Activated CD4-positive, alpha-beta memory T cell treated with anti-CD3 and anti-CD28 coated beads, Interleukin-2, amount 10 ng/mL, durations not matched to agents 7 days and 5 days (primary cell): ENCODE measurements at places on chromosomes 12 and 14. TPM values are rescaled to one million over a fixed set of nuclear protein-coding genes. Genes with fewer than 3 reads are reported as not detected.

The PKP2 gene
- not detected for total RNA-seq

The GALNT6 gene
- 18.6 TPM for total RNA-seq

The GPR84 gene
- total RNA-seq: 0.18 TPM

The MYF6 gene
- not detected for total RNA-seq

The PRPF39 gene
- total RNA-seq: 42.7 TPM

The B4GALNT3 gene
- total RNA-seq: 0.88 TPM

The CYP27B1 gene
- 3.3 TPM for total RNA-seq

The PRIMA1 gene
- not detected for total RNA-seq

The HCAR2 gene
- total RNA-seq: not detected

The PEBP1 gene
- total RNA-seq: 75.5 TPM

The OR6C3 gene
- not detected for total RNA-seq

The CFAP54 gene
- 0.75 TPM for total RNA-seq

The PPP1R1A gene
- not detected for total RNA-seq

The METTL1 gene
- total RNA-seq: 12.5 TPM

DNA sequence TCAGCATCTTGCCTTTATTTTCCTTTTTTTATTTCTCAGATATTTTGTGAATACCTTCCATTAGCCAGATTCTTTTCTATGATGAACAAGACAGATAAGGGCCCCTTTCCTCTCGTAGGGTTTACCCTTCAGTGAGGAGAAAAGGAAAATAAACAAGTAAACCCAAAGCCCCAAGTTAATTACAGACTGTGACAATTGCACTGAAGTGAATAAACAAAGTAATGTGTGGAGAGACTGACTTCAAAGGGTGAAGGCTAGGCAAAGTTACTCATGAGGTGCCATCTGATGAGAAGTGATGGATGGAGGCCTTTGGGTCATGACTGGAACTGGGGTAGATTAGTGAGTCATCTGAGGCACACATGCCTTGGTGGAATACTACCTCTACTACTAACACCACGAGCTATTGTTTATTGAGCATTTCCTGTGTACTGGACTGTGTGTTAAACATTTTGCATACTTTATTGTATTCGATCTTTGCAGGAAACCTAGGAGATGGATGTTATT lies 143.4 kb upstream of the PRICKLE1 start:
- H3K4me1 ChIP-seq: no peaks in the 10 kb centered on the region
- H3K4me3 ChIP-seq: no peak overlapping the region
- no peak for DNase-seq
- no peak overlapping the region for H3K27ac ChIP-seq
- H3K36me3 ChIP-seq: no peaks in the 10 kb centered on the region

- no peaks in the 10 kb centered on the region for H3K36me3 ChIP-seq
- no peaks in the 10 kb centered on the region for H3K27me3 ChIP-seq
- no peak for DNase-seq
- H3K27ac ChIP-seq: no peak overlapping the region
- H3K4me3 ChIP-seq: no peak overlapping the region
- no peaks in the 10 kb centered on the region for H3K4me1 ChIP-seq
Measured at GRCh38 chr14:49160983-49161382, 425.2 kb downstream of the RPS29 start.

- peaks cover 38% of the 10 kb centered on the region for H3K27me3 ChIP-seq
- H3K4me3 ChIP-seq: no peak overlapping the region
- DNase-seq: no peak
- H3K36me3 ChIP-seq: no peaks in the 10 kb centered on the region
- peaks cover 16% of the 10 kb centered on the region for H3K4me1 ChIP-seq
Measured at GRCh38 chr12:4032924-4033615, 159.9 kb upstream of the PARP11 start.

DNA sequence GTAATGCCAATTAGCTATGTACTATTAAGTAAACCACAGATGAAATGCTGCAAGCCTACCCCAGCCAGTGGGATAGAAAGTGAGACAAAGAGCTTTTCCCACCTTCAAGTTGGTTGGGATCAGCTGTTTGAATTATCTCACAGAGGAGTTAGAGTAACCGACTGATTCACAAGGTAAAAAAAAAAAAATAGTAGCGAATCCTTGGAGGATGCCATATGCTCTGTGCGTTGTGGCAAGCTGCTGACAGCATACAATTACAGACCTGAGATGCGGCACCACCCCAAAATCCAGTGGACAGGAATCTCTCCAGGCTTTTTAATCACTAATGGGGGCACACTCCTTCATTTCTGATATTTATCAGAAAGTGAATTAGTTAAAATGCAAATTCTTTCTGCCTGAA lies 157.0 kb upstream of the RMST start:
- no peaks in the 10 kb centered on the region for H3K4me1 ChIP-seq
- peaks cover 8% of the 10 kb centered on the region for H3K27me3 ChIP-seq
- no peaks in the 10 kb centered on the region for H3K36me3 ChIP-seq
- no peak for DNase-seq
- no peak overlapping the region for H3K27ac ChIP-seq

- H3K4me3 ChIP-seq: no peak overlapping the region
- DNase-seq: peak; percentile 37
- no peaks in the 10 kb centered on the region for H3K36me3 ChIP-seq
- H3K27ac ChIP-seq: no peak overlapping the region
Measured at GRCh38 chr12:52681526-52682380, 1.5 kb upstream of the KRT1 start.

DNA sequence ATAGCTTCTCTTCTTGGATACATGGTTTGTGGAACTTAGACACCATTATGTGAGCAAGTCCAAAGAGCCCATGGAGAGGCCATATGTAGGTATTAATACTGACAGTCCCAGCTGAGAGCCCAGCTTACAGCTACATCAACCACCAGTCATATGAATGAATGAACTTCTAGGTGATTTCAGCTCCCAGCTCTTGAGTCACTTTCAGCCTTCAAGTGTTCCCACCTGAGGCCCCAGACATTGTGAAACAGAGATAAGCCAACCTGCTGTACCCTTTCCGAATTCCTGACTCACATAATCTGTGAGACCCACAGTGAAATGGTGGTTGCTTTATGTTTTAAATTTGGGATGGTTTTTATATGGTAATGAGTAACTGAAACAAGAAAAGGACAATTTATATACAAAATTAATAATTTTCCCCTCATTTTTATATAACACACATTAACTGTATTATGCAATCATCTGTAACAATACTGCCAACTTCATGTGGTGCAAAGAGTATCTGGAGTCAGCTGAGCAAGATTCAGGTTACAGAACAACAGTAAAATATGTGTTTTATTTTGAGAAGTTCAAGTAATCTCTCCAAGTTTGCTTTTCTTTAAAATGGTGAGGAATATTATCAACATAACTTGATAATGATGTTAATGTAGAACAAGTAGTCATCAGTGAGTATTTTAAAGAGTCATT lies 27.7 kb upstream of the FBXO33 start:
- no peak for DNase-seq
- H3K27ac ChIP-seq: no peak overlapping the region
- no peaks in the 10 kb centered on the region for H3K36me3 ChIP-seq

DNA sequence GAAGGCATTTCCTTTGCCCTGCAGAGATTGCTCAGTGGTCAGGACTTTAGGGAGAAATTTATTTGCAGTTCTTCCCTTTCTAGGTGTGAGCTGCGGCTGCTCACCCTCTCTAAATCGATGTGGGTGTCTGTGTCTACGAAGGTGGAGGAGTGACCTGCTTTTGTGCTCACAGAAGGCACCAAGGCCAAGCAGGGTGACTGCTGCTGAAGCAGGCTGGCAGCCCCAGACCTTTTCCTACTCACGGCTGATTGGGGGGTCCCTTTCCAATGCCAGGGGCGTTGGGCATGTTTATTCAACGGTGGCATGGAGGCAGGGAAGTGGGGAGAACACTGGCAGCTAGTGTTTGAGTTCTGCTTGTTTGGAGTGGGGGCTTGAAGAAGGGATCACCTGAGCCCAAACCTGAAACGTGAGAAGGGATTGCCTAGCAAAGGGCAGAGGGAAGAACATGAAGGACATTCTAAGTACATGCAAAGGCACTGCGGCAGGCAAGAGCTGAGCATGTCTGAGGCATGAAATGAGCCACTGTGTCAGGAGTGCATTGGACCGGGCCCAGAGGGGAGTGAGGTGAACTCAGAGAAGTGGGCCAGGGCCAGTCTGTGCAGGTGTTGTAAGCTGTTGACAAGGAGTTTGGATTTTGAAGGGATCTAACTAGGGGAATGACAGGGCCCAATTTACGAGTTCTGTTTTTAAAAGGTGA lies 56.3 kb downstream of the CACNA1C start:
- no peaks in the 10 kb centered on the region for H3K36me3 ChIP-seq
- no peak overlapping the region for H3K4me3 ChIP-seq
- no peaks in the 10 kb centered on the region for H3K4me1 ChIP-seq
- H3K27me3 ChIP-seq: no peaks in the 10 kb centered on the region
- no peak overlapping the region for H3K27ac ChIP-seq
- DNase-seq: no peak

DNA sequence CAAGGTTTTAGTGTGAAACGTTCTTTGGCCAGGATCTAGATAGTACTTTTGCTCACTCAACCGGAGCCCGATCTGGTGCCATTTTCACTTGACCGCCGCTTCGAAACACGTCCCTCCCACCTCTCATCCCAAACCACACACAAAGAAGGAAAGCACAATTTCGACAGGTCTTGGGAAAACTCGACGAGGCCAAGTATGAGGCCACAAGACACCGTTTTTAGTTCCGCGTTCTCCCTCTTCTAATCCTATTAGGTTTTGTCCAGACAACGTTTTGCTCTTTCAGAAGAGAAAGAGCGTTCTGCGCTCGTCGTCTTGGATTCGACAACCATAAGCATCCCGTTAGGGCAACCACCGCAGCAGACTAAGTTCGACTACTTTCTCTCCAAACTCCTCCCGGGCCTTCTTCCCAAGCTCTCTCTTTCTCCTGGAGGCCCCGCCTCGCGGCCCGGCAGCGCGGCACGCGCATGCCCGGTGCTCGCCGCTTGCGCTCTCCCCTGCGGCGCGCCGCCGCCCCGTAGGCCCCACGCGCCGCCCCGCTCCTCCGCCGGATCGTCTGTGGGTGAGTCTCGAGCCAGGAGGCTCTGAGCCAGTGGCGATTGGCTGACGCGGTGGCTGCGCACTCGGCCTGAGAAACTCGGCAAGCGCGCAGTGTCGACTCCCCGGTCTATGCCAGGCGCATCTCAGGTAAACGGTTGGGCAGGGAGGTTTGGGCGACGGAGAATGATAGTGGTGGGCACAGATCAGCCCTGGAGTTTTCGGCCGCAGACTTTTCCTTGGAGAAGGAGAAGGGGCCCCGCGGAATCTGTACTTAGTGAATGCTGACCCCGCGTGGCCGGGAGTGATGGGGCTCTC lies at the start of gene MIPOL1:
Gene MIPOL1, plus strand, starts transcription at position 517 of the 852 bp plus-strand sequence. CDS start 49,952 bp downstream, outside the sequence.
- H3K27ac ChIP-seq: no peak within 1 kb of the TSS
- H3K4me1 ChIP-seq: peaks cover 8% of the 10 kb centered on the region
- peaks cover 18% of the 10 kb centered on the region for H3K27me3 ChIP-seq

- H3K27me3 ChIP-seq: peaks cover 11% of the 10 kb centered on the region
- H3K4me3 ChIP-seq: no peak overlapping the region
- H3K36me3 ChIP-seq: peaks cover 1% of the 10 kb centered on the region
- no peak for DNase-seq
- peaks cover 87% of the 10 kb centered on the region for H3K4me1 ChIP-seq
Measured at GRCh38 chr12:12011880-12012260, 58.9 kb upstream of the BCL2L14 start.

- DNase-seq: no peak
- H3K27ac ChIP-seq: no peak overlapping the region
- no peaks in the 10 kb centered on the region for H3K27me3 ChIP-seq
- H3K4me1 ChIP-seq: no peaks in the 10 kb centered on the region
Measured at GRCh38 chr12:92268946-92269345, 123.3 kb upstream of the BTG1 start.

DNA sequence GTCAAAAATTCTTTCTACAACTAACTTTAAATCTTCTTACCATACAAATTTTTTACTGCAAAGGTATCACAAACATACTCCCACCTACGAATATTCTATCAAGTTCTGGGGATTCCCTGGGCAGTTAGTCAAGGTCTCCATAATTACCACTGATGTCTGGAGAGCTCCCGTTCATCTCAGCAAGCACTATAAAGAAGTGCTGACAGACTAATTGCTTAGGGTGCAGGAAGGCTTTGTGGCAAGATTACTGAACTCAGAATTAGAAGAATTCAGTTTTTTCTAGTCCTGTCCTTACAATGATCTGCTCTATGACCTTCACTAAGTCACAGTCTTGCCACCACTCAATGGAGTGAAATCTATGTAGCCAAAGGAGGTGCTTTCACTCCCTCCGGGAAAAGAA lies 61.5 kb downstream of the DUSP16 start:
- peaks cover 78% of the 10 kb centered on the region for H3K4me1 ChIP-seq
- H3K4me3 ChIP-seq: peak overlapping the region; percentile 56
- no peak for DNase-seq
- H3K27ac ChIP-seq: peak overlapping the region; percentile 83

- no peak overlapping the region for H3K4me3 ChIP-seq
- H3K27ac ChIP-seq: no peak overlapping the region
- peaks cover 6% of the 10 kb centered on the region for H3K36me3 ChIP-seq
- peaks cover 26% of the 10 kb centered on the region for H3K4me1 ChIP-seq
- peaks cover 12% of the 10 kb centered on the region for H3K27me3 ChIP-seq
- no peak for DNase-seq
Measured at GRCh38 chr14:71165121-71166031, 258.1 kb downstream of the PCNX1 start.

DNA sequence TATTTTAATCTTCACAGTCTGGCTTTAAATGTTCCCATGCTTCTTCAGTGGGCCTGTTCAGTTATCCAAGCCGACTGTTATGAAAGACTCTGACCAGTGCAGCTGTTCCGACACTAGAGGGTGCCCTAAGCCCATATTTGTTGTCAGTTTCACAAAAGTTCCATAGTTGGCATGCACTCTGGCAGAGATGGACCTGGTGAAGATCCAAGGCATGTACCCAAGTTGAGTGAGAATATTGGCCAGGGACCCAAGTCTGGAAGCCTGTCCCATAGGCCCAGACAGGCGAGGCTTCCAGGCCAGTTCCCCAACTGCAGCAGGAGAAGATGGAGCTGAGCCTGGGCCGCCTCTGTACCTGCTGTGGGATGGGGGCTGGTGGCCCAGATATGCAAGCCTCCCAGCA lies 27.4 kb upstream of the GUCY2C start:
- no peaks in the 10 kb centered on the region for H3K4me1 ChIP-seq
- no peak overlapping the region for H3K27ac ChIP-seq
- DNase-seq: peak; percentile 63
- H3K4me3 ChIP-seq: no peak overlapping the region
- H3K27me3 ChIP-seq: peaks cover 16% of the 10 kb centered on the region

DNA sequence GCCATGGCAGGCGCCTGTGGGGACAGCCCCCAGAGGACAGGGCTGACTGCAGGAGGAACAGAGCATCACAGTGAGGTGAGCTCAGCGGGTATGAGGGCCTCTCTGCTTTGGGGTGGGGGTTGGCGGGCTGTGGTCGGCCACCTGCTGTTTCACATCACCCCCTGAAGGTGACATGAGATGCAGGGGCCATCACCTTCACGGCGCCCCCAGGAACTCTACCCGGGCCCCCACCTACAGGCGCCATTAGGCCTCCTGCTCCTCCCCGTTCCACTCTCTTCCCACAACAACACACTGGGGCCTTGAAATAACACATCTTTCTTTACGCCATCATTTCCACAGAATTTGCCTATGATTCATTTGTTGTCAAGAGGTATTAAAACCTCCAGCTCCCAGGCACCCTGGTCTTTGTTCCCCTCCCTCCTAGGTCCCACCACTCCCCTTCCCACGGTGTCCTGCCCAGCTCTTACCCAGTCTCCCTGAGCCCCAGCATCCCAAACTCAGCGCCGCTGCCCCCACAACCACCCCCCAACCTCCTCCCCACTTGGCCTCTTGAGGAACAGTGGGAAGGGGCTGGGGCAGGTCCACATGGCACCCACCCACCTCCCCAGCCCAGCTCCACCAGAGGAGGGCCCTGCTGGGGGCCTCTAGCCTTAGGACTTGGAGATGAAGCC lies 12.7 kb upstream of the HDAC7 start:
- H3K27me3 ChIP-seq: no peaks in the 10 kb centered on the region
- H3K27ac ChIP-seq: peak overlapping the region; percentile 94
- H3K4me1 ChIP-seq: peaks cover 90% of the 10 kb centered on the region
- H3K36me3 ChIP-seq: peaks cover 7% of the 10 kb centered on the region
- DNase-seq: peak; percentile 45
